PC-9 (cell line): ENCODE measurements at places on chromosomes 16 and 17. TPM values are rescaled to one million over a fixed set of nuclear protein-coding genes. Genes with fewer than 3 reads are reported as not detected.

GUCY2D gene
- total RNA-seq, result 0.79 TPM in 1 of 2 replicates, not detected in the other

DNAI2 gene
- not detected in 2 replicates for total RNA-seq

TNFSF13 gene
- total RNA-seq, result 46.4 and 65.4 TPM in 2 replicates

ZNF319 gene
- 9.9 and 11.0 TPM in 2 replicates for total RNA-seq

MYH13 gene
- total RNA-seq, result not detected in 2 replicates

CCL4L2 gene
- total RNA-seq, result not detected in 2 replicates

MYH3 gene
- total RNA-seq, result 0.07 and 1.1 TPM in 2 replicates

METTL9 gene
- 136 and 151 TPM in 2 replicates for total RNA-seq

KLHL10 gene
- not detected in 2 replicates for total RNA-seq

KCNH6 gene
- total RNA-seq, result not detected in 2 replicates

TNS4 gene
- total RNA-seq, result 17.4 and 23.5 TPM in 2 replicates

DNA sequence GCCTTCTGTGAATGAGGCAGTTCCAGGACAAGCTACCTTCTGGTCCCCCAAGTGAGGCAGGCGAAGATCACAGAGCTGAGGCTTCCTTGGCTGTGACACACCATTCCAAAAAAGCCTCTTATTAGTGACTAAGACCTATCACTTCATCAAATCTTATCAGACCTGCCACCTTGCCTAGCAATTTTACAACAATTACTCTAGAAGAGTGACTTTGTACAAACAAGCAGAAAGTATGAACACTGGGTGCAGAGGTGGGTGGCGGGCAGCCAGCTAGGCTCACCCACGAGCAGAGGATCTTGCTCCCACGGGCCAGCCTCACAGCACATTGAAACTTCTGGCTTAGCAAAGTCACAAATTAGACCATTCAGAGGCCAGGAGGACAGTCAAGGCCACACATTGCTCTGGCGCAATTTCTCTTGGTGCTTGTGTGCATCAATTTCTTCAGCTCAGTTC, 2.2 kb upstream of the ICAM2 start:
- no peak for DNase-seq

DNA sequence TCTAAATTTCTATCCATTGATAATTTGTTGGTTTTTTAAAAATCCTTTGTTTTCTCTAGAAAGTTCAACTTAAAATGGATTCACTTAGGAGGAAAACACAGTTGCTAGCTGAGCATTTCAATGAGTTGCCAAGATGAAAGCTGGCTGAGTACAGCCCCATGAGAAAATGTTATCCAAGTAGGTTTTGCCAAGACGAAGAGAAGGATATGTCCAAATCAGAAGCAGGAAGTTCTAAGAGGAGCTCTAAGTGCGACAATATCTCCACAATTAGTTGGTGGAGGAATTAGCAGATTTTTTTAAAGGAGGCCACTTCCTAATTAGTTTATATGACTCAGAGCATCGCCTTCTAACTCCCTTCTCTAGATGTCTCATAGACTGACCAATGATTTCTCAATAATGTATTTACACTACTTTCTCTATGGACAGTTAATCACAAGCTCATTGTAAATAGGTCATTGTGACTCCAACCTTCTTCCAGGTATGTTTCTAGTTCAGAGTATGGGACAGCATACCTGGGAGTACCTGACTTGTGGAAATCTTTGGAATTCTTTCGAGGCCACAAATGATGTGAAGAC, 873.3 kb upstream of the SOX9 start:
- no peak for DNase-seq

DNA sequence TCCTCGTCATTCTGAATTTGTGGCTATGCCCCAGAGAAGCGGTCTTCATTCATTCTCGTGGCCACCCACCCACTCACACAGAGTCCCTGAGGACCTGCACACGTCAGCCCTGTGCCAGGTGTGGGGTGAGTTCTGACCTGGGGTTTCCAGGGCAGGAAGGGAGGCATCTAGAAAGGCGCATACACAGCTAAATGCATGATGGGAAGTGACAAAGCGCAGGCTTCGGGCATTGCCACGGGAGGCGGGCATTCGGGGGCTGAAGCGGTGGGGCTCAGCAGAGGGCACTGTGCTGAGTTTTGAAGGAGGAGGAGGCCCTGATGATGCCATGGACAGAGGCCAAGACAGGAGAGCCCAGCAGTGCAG, 10.9 kb downstream of the UBALD2 start:
- no peak for DNase-seq

- DNase-seq, result no peak
Measured at GRCh38 chr17:75783803-75784472, 668 bp upstream of the UNK start.

DNA sequence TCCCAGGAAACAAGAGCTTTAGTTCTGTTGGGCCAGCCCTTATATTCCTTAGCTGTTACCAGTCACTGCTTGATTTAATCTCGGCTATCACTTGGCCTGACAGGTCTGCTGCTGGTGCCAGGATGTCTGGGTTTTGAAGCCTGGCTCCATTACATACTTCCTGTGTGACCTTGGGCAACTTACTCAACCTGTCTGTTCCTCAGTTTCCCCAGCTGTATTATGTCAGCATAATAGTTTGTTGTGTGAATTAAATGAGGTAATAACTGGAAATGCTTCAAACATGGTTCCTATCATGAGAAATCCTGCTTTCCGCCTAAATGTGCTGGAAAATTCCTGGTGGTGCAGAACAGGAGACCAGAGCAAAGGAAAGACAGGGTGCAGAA, 50.6 kb upstream of the STH start:
- no peak for DNase-seq

GRCh38 chr16:57024894-57025680, 35.7 kb downstream of the NLRC5 start:
- DNase-seq, result no peak

DNA sequence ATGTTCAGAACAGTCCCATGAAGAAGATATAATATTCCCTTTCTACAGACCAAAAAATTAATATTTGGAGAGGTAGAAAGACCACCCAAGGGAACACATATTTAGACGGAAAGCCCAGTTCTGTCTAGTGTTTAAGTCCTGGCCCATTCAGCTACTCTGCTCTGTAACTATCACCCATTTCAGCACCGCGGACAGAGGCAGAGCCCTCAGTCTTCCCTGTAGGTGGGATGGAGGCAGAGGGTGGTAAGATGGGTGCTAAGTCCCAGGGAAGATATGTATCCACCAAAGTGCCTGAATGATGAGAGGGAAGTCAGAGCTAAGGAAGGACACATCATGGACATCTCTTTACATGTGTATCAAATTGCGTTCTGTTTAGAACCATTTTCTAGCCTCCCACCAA, 27.8 kb upstream of the C16orf78 start:
- no peak for DNase-seq

DNA sequence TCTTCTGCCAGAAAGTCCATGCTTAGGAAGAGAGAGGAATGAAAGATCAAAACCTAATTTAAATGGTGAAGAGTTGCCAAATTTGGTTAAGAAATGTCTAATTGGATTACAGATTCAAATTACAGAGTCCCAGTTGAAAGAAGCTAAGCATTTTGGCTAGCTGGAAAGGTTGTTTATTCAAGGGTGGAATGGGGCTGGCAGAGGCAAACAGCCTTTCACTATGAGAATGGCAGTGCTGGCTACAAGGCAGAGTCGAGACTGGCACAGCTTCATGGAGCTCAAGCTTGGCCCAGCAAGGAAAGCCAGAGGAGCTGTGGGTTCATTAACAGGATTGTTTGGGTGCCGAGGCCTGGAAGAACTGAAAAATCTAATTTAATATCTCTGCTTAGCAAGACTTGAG, 13.6 kb downstream of the MAP3K3 start:
- DNase-seq, result no peak

GRCh38 chr16:59684911-59685310, 950.8 kb upstream of the GOT2 start:
- DNase-seq, result no peak

- DNase-seq, result no peak
Measured at GRCh38 chr16:54405478-54405877, 118.9 kb upstream of the IRX3 start.

DNA sequence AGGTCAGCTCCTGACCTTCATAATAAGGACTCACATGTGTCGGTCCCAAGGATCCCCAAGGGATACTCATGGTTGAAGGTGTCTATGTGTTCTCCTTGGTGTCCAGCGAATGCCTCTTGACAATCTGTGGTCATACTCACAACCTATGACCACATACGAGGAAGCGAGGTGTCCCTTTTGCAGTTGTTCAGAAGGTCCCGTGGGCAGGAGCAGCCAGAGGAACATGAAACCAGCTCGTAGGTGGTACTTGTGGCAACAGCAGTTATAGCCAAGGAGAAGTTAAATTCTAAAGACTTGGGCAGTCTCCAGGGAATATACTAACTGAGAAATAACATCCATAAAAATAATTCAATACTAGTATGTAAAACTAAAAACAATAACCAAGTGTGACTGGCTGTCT, 685.3 kb downstream of the WWOX start:
- no peak for DNase-seq

- peak; percentile 53 for DNase-seq
Measured at GRCh38 chr17:49976163-49976827, 7.3 kb downstream of the DLX4 start.

DNA sequence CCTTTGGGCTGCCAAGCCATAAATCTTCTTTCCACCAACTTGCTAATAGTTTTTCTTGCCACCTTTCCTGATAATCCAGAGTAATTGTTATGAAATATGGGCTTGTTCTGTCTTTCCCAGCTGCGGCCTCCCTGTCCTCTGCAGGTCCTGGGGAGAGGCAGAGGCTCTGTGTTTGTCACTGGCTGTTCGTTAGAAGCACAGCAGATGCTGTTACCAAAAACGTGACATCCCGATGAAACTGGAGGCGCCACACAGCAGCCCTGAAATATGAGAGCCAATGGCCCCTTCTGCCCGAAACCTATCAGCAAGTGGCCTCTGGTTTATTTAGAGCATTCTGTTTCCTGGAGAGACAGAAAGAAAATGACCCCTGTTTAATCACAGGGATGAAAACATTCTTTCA, 115.1 kb upstream of the ANKFN1 start:
- no peak for DNase-seq

GRCh38 chr17:15269780-15270089, 4.6 kb upstream of the PMP22 start:
- no peak for DNase-seq

DNA sequence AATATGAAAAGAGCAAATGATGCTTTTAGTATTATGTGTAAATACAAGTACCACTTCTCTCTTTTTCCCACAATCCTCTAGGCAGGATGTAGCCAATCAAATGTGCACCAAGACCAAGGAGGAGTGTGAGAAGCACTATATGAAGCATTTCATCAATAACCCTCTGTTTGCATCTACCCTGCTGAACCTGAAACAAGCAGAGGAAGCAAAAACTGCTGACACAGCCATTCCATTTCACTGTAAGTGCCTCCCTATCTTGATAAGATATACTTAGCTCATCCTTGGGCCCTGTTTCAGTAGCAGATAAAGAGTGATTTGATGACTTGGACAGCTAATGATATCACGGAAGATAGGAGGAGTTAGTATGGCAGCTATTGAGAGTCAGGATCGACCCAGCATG, 33.7 kb downstream of the TADA2A start:
- no peak for DNase-seq

DNA sequence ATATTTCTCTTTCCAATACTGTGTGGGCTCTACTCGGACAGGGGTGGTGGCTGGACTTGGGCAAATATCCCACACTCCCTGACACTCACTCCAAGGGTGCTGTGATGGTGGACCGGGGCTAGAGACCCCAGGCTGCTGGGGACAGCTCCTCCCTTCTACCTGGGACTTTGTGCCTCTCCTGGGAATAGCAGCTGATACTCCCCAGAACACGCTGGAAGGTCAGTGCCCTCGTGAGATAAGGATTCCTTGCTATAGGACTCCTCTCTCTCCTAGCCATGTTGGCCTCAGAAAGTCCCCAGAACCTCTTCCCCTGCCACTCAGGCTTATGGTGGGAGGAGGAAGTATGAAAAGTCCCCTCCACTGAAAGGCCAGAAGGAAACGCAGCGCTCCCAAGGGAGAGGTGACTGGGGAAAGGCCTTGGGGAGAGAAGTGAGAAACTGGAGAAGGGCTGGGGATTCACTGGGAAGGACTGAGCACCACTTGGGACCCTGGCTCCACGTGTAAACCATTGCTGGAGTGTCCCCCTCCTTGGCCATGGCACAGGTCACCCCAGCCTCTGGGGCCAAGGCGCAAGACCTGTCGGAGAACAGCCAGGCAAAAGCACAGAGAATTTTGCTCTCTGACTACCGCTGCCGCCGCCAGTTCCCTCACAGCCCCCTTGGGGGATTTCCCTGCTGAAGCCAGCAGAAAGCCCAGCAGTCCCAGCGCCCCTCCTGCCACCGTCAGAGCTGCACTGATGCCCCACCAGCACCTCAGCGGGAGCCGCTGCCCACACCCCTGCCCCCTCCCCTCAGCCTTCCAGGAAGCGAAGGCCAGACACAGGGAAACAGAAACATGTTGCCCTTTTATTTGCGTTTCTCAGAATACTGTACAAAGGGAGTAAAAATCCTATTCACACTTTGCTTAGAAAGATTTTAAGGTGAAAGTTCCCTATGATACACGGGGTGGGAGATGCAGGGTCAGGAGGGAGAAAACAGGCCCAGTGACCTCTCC, 2.1 kb upstream of the GSDMB start:
- DNase-seq, result no peak

GRCh38 chr17:77738751-77739531, 219.6 kb upstream of the TNRC6C start:
- no peak for DNase-seq

- no peak for DNase-seq
Measured at GRCh38 chr17:41592601-41593305, 6.1 kb upstream of the KRT14 start.

DNA sequence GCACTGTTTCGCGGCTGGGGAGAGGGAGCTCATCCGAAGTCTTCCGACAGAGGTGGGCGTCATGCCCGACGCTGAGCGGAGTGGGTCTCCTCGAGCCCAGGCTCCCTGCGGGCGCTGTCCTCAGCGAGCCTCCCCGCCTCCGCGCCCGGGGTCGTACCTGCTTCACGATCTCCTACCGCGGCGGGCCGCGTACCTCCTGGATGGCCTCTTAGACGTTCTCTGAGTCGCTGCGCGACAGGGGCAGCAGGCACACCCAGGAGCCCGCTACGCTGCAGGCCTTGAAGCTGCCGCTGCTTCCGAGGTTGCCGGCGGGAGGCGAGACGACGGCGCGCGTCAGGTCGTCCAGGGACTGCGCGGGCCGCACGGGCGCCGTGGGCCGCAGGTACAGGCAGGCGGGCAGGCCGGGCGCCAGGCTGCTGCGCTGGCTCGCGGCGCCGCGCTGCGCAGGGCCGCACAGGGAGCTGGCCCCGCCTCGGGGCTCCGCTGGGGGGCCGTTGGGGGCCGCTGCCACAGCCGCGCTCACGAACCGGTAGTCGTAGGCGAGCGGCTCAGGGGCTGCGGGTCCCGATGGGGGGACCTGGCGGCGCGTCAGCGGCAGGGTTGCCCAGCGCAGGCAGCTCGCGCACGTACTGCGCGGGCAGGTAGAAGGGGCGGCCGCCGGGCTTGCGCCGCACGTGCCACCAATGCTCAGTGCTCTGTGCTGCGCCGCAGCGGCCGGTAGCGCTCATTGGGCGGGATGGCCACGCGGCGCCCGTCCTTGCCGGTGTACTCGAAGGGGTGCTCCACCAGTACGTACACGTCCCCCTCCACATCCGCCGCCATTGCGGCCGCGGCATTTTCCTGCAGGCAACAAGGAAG, 116.4 kb upstream of the SMURF2 start:
- no peak for DNase-seq

DNA sequence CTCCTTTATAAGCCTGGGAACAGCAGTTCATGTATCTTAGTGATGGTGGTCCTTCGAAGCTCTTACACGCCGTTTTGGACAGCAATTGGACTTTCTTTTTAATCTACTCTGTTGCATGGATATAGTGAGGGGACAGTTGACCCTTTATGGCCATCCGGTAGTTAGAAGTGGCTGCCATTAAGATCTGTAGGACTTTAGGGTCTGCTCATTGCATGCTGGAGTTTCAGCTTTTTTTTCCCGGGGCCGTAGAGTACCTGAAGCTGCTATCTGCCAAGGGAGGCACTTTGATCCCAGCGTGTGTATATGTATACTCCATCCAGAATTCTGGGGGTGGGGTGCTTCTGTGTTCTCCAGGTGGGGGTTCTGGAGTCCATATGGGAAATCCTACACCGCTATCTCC, 1.2 kb downstream of the CYB5D1 start:
- DNase-seq, result no peak
